Glomerular endothelial cell (primary cell): ENCODE measurements at places on chromosomes 11 and 22.

DNA sequence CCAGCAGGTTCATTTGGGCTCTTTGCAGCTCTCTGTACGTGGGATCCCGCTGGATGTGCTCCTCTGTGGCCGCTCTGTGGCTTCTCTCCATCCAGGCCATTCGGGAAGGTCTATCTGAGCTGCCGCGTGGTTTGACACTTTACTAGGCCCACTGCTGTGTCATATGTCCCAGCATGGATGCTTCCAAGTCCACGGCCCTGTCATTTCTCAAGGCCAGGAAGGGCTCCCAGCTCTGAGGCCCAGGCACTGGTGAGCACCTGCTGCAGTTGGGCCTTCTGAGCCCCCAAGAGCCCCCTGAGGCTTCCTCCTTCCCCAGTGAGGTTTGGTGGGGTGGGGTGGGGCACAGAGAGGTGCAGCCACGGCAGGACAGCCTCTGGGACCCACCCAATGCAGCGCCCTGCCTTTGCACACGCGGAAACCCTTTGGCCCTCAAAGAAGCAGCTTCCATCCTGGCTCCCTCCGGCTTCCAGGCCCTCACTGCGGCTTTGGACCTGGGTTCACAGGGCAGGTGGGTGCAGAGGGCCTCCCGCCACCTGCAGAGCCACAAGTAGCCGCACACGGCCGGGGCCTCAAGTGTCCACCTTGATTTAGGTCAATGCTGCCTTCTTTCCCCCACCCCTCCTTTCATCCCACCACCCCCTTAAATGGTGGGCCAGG lies 44.5 kb upstream of the FGF3 start:
- DNase-seq, result no peak

DNA sequence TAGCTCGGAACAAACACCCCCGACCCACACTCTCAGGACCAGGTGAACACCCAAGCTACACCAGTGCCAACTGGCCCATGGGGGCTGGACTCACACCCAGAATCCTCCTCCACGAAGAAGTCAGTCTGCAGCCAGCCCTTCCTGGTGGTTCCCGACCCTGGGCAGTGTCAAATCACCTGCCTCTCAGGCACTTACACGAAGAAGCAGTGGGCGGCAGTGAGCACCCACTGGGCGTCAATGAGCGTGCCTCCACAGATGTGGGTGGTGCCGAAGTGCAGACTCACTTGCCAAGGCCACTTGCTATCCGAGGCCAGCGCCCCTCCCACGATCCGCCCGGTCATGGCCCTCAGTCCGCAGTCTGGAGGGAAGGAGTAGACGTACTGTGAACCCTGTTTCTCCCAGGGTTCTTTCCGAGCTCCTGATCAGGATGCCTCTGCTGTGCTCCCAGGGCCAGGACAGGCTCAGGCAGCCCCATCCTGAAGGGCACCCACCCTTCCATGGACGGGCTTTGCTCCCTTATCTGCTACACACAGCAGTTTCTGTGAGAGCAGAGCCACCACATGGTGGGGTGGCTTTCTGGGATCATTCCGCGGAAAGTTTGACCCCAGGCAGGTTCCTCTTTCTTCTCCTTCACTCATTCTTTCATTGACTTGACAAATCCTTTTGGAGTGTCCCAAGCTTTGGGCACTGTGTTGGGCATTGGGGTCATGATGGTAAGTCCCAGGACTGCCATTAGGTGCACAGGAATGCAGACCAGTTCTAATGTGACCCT lies 19.4 kb downstream of the TMPRSS13 start:
- DNase-seq, result no peak

GRCh38 chr11:57490456-57491248 lies 24.9 kb downstream of the SLC43A1 start:
- no peak for DNase-seq

- DNase-seq, result no peak
Observed at GRCh38 chr11:131880316-131880715, 509.9 kb downstream of the NTM start.

GRCh38 chr11:42595876-42596275 lies 715.9 kb upstream of the API5 start:
- DNase-seq, result no peak

GRCh38 chr11:61817471-61818202 lies 834 bp upstream of the FADS1 start:
- no peak for DNase-seq

- no peak for DNase-seq
Observed at GRCh38 chr11:108027057-108027456, 18.4 kb downstream of the CUL5 start.

DNA sequence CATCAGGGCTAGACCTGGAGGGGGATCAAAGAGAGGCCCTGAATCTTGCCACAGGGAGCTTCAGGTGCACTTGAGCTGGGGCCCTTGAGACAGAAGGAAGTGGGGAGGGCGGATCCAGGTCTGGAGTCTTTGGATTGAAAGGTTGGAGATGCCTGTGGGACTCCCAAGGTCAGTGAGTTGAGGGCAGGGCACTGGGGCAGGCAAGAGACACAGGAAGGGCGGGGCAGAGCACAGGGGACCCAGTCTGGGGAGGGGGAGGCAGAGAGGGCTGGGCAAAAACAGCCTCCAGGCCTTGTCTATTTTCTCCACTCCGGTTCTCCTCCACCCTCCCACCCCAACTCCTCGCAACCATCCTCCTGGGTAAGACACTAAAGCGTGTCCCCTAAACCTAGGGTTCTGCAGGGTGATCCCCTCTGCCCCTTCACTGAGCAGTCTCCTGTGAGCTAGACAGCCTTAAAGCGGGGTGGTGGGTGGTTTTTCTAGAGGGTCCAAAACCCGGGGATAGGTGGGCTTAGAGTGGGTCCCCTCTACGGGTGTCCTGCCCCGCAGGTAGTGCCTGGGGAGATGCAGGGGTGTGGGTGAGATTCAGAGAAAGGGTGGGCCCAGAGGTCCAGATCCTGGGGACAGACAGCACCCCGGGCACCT lies 38.6 kb upstream of the CELSR1 start:
- no peak for DNase-seq

DNA sequence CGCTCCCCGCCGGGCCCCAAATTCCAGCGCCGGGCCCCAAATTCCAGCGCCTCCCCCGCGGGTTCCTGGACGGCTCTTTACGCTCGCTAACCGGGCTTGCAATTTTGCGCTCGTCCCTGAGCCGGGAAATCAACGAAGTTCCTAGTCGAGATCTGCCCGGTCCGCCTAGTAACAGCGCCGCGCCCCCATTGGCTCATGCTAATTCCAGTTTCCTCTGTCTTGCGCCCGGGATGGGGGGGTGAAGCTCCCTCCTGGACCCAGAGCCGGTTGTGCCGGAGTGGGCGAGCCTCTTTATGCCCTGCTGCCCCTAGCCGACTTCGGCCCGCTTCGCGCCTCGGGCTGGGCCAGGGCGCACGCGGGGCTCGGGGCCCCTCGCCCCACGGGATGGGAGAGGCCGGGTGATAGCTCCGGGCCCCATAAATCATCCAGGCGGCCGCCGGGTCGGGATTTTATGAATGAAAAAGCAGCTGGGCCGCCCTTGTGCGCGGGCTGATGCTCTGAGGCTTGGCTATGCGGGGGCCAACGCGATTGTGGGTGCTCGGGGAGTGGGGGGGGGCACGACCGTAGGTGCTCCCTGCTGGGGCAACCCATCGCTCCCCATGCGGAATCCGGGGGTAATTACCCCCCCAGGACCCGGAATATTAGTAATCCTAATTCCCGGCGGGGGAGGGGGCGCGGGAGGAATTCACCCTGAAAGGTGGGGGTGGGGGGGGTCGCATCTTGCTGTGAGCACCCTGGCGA lies 1.8 kb upstream of the CCND1 start:
- DNase-seq, result peak; percentile 64

DNA sequence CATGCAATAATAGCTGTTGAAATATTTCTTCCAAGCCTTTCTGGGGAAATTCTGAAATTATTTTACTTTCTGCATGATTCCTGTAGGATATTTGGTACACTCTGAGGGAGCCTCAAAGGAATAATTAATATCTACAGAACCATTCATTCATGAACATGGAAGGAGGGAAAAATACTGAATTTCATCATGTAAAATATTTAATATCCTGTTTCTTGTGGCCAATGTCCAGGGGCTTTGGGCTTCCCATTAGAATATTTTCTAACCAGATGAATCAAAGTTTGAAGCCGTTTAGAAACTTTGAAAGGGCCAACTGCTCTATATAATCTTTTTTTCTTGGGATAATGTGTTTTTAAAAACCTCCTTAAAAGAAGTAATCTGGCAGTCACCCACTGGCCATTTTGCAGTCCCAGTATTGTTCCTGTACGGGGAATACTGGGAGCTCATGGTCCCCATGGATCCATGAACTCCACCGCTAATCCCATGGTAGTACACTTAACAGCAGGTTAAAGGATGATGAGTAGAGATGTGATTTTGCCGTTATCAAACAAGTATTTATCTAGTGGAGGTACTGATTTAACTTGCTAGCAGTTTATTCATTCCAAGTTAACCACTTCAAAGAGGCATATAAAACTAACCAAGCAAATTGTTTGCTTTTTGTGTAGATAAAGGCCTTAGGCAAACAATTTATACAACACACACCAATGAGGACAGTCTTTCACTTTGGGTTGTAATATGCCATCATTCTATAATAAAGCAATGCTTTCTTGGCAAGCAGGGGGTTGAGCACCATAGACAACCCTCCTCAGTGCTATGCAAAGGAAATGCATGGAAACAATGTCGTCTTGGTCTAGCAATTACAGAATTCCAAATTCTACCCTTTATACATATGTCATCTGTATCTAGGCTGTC lies 34.5 kb upstream of the BLID start:
- no peak for DNase-seq

- no peak for DNase-seq
Observed at GRCh38 chr11:131912134-131912533, 541.7 kb downstream of the NTM start.

DNA sequence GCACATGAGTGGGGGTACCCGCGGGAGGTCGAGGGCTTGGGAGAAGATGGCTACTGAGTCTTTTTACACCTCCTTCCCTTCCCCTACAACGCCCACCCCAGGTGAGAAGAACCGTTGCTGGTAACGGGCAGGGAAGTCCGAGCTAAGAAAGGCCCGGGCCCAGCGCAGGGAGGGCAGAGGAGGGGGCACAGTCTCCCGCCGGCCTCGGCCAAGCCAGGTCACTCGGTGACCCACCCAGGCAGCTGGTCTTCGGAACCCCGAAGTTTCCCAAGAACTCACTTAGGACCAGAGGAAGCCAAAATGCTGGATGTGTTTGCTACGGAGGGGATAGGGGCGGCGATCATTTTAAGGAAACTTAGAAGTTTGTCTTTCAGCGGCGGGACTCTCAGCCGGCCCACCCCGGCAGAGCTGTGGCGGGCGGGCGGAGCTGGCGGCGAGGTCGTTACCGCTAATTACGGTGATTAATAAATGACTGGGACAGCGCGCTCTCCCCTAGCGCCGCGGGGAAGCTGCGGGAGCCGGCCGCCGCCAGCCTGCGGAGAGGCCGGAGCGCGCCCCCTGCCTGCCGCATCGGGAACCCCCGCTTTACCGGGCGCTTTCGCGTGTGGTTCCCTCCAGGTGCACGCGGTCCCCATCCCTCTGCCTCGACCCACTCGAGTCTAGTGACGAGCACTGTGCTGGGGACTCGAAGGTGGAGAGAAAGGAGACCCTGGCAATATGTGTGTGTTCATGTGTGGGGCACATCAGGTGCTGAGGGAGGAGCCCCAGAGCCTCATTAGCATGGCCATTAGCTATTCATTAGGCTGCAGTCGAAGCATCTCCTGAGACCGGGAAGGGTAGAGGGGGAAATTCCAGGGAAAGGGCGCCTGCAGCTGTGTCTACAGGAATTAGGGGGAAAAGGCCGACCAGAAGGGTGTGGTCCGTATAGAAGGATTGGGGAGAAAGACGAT lies 945 bp downstream of the ROBO3 start:
- no peak for DNase-seq

DNA sequence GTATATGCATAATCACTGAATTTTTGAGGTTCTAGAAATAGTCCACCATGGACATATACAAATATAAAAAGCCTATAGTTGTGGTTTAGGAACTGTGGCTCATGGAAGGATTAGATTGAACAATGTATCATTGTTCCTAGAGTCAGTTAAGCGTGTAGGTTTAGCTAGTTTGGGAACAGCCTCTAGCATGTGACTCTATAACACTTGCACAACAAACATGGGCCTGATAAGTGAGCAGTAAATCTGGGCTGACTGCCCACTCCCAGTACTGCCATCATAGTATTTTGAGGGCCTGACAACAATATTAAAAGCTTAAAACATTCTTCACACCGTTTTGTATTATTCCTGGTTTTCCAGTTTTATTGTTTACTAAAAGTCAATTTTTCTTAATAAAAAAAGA lies 47.0 kb downstream of the YAP1 start:
- DNase-seq, result no peak

DNA sequence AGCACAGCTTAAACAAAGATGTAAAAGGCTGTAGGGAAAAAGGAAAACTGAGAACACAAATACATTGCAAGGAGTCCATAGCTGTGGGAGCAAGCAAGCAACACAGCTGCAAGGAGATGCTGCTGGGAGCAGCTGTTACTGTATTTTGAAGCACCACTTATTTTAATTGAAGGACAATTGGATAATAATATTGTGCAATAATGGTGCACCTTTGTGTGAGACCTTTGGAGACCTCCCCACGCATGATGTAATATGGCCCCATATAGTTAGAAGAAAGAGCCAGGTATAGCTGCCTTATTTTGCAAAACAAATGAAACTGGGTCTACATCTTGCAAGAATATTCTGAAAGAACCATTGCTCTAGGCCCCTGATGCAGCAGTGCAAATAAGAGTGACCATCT lies 191.1 kb upstream of the KIRREL3 start:
- no peak for DNase-seq

DNA sequence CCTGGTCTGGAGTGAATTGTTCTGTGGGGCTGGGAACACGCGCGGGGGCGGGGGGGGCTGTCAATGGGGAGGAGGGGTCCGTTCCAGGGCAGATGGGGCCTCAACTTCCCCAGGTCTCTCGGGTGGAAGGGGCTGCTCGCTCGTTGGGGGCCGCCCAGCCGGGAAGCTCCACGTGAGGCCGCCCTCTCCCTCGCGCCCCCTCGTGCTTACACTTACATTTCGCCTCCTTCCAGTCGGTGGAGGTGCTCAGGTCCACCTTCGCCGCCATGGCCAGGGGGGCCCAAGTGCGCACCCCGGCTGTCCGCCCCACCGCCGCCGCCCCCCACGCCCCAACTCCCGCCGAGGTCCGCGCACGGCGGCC lies 452 bp downstream of the MACROD1 start:
- DNase-seq, result no peak

DNA sequence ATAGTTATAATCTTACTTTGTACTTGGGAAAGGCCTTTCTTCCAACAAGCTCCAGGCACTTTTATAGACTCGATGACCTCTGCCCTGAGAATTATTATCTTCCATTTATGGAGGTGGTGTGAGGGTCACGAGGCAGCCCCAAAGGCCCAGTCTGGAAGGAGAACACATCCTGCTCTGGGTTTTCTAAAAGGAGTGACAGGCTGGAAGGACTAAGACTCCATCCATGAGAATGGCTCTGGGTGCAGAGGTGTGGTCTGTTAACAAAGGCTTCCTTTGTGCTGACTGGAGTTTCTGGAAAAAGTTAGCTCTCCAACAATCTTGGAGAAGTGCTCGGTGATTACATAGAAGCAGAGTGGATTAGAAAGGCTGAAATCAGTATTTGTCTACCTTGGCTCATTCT lies 74.7 kb upstream of the SESN3 start:
- DNase-seq, result no peak

GRCh38 chr22:27252282-27253049 lies 549.1 kb downstream of the MN1 start:
- no peak for DNase-seq

DNA sequence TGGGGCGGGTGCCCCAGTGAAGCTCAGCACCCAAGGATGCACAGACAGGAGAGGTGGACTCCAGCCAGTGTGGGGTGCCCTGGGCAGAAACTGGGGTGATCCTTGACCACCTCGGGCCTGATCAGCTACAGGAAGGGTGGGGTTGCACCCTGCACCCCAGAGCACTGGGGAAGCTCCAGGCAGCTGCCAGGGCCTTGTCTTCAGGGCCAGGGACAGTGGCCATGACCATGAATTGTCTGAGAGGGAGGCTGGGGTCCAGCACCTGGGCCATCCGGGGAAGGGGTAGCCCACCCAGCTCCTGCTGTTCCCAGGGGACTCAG lies 17.6 kb downstream of the IL17REL start:
- DNase-seq, result no peak
